ENCODE measurements at places on chromosomes 16 and 17.

GRCh38 chr17:40179923-40180659 lies 2.8 kb downstream of the RAPGEFL1 start:
- DNase-seq = no peak

GRCh38 chr16:53910990-53911389 lies 207.0 kb downstream of the FTO start:
- no peak for DNase-seq

- DNase-seq = no peak
These were observed 69.4 kb upstream of the CREBBP start for GRCh38 chr16:3949946-3950342.

- no peak for DNase-seq
These were observed 20.1 kb upstream of the SLC46A1 start for GRCh38 chr17:28426081-28426519.

GRCh38 chr17:77466596-77467223 lies 325.9 kb downstream of the SEC14L1 start:
- DNase-seq = no peak

DNA sequence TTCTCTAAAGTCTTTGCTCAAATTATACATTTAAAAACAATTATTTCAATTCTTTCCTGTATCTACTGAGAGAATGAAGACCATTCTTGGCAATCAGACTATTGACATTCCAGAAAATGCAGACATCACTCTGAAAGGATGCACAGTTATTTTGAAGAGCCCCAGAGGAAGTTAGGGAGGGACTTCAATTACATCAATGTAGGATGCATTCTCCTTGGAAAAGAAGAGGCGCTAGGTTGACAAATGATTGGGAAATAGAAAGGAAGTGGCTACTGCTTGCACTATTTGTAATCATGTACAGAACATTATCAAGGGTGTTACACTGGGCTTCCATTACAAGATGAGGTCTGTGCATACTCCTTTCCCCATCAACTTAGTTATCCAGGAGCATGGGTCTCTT lies 74.3 kb downstream of the SSH2 start:
- DNase-seq = no peak

DNA sequence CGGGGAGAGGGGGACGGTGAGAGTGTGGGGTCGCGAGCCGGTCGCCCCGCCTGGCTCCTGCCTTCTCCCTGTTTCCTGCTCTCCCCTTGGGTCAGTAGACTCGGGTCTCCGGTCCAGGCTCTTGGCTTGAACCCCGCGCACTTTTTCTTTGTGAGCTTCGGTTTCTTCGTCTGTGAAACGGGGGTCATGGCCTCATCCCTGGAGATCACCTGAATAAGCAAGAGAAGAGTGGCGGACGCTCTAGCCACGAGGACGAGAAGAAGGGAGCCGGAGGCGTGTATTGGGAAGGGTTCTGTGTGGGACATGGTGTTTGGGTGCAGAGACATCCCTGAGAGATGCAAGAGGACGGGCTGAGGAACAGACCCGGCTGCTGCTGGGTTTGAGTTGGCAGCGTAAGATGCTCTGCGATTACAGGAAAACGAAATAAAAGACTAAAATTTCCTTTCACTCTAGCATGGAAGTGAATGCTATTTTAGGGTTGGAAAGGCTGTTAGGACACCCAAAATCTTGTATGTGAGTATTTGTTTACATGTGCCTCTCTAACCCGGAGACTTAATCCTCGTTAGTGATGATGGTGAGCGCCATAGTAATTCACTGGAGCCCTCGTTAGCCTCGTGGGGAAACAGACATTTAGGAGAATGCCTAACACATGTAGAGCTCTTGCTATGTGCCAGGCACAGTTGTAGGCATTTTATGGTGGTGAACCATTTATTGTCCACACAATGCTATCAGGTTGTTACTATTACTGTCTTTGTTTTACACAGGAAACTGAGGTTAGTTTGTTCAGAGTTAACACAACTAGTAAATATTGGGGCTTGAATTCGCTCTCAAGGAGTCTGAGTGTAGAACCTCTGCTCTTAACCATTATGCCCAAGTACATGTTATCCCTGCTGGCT lies 646 bp downstream of the KIF22 start:
- no peak for DNase-seq

DNA sequence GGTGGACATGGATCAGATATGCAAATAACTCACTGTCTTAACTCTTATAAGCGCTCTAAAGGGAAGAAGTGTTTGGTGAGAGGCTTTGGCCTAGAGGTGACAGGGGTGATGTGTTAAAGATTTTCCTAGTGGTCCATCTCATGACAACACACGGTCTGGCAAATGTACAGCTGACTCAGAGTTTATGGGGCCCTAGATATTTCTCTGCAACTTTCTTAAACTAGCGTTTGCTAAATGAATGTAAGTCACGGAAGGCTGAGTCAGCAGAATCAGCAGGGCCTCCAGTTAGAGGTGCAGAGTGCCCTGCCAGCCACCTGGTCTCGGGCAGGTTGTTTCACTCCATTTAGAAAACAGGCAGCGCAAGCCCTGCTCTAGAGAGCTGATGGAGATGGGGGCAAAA lies 40.1 kb downstream of the CLEC16A start:
- no peak for DNase-seq

GRCh38 chr16:10967986-10968385 lies 23.6 kb downstream of the CLEC16A start:
- no peak for DNase-seq

DNA sequence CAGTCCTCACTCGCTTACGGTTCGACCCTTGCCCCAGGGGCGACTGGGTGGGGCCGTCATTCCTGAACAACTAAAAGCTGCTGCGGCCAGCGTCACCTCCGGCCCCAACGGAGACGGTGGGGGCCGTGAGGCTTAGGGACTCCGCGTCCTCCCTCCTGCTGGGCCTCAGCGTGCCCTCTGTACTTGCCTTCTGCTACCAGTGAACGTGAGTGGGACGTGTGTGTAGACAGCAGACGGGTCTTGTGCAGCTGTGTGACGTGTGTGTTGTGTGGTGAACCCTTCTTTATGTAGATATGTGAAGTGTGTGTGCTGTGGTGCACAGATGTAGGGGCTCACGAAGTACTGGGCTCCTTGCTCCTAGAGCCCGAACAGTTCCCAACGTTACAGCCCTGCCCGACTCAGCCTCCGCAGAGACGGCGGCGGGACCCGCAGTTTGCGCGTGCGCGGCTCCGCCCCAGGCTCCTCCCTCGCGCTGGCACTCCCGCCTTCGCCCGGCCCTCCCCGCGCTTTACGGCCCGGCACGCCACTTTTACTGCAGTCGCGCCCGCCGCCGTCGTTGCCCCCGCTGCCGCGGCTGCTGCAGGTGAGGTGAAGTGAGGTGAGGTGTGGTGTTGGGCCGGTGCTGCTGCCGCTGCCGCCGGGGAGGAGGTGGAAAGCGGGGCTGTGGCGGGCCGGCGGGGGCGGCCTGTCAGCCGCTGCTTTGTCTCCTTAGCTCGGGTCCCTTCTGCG lies at the start of gene PHAF1:
Gene PHAF1 (plus strand): TSS at position 535 of the 729 bp plus-strand sequence. CDS start 235 bp downstream, outside the sequence.
- peak; percentile 95 for DNase-seq

- no peak for DNase-seq
These were observed 10.2 kb downstream of the BAHCC1 start for GRCh38 chr17:81405411-81405872.

DNA sequence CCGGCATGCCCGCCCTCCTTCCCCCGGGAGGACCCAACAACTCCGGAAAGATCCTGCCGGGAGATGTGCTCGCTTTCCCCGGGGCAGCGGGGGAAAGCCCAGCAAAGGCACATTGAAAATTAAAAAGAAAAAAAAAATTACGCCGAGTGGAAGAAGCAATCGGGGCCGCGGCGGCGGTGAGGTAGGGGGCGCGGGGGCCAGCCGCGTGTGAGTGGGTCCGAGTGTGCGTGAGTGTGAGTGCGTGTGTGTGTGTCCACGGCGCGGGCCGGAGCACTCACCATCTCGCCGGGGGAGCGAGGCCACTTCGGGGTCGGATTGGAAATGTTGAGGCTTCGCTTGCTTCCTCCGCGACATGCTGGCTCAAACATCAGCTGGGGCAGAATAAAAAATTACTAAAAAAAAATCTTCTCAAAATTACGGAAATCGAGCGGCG lies at the start of gene SALL1:
Gene SALL1 (minus strand): TSS at position 383 of the 433 bp plus-strand sequence. CDS start 29 bp downstream, at position 354.
- no peak for DNase-seq

GRCh38 chr17:77140878-77141767 lies at the start of gene SEC14L1:
Gene SEC14L1 (plus strand): TSS chr17:77140969. CDS start chr17:77143597, 2,628 bp downstream.
- DNase-seq = no peak

GRCh38 chr16:87702325-87702811 lies 63.4 kb downstream of the KLHDC4 start:
- no peak for DNase-seq

DNA sequence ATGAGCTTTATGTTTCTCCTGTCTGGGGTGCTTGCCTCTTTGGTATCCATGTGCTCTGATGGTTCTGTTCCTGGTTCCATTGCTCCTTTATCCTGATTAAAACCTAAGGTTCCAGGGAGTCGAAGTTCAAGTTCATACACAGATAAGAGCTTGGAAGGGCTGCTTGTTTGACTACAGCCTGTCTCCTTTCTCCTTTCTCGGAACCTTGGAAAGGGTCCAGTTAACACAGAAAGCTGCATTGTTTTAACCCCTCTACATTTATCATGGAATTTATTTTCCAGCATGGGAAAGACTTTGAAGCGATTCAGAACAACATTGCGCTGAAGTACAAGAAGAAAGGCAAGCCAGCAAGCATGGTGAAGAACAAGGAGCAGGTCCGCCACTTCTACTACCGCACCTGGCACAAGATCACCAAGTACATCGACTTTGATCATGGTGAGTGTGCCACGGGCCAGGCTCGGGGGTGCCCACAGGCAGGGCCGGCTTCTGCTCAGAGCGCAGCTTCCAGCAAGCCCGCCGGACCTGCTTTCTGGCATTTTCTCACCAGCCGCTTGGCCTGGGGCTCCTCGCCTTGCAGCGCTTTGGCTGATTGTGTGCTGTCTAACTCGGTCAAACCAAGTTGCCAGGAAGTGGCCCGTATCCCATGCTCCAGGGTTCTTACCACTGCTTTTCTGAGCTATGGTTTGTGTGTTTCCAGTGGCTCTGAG lies 19.9 kb downstream of the CRAMP1 start:
- no peak for DNase-seq

GRCh38 chr17:80119271-80119791 lies 17.9 kb downstream of the GAA start:
- no peak for DNase-seq

DNA sequence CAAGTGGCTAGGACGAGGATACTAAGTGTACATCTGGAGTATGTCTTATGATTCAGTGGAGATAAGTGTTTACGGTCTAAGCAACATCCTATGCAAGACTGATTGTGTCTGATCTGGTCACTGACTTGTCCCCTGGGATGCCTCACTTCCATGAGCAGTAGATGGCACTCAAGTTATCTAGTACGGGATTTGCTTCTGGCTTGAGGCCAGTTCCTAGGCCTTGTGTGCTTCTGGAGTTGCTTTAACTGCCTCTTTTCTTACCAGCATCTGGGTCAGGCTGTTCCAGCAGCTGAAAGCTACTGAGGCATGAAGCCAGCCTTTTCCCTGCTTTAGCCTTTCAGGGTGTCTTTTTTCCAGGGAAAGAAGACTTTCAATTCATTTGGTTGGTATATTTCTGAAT lies 23.0 kb downstream of the SUPT6H start:
- DNase-seq = no peak

- DNase-seq = no peak
These were observed 197.7 kb upstream of the NOG start for GRCh38 chr17:56395787-56396186.

All from activated gamma-delta T cell (primary cell).